ENCODE measurements at places on chromosomes 3 and 15.
A peak's percentile ranks its signal among the peaks of the same experiment; 100 is the strongest.

- DNase-seq: no peak
These were observed 12.0 kb downstream of the EXOSC7 start for GRCh38 chr3:44988073-44988472.

GRCh38 chr15:97045666-97046421 lies 715.3 kb downstream of the NR2F2 start:
- no peak for DNase-seq

GRCh38 chr3:150933473-150933995 lies 28.3 kb upstream of the MINDY4B start:
- no peak for DNase-seq

DNA sequence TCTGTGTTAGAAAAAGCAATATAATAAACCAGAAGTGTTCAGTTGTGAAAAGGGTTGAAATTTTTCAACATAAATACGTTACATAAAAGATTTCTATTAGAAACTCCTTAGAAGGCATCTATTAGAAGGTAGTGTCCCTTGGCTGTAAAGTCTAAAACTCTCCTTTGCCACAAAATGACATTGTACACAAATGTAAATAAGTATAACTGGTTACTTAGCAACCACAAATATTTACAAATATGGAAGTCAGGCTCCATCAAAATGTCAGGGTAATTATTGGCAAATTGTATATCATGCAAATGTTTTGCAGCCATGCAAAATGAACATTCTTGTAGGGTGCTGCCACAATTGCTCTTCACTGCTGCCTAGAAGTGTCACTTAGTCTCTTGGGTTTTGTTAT lies 419.1 kb upstream of the CDIN1 start:
- no peak for DNase-seq

DNA sequence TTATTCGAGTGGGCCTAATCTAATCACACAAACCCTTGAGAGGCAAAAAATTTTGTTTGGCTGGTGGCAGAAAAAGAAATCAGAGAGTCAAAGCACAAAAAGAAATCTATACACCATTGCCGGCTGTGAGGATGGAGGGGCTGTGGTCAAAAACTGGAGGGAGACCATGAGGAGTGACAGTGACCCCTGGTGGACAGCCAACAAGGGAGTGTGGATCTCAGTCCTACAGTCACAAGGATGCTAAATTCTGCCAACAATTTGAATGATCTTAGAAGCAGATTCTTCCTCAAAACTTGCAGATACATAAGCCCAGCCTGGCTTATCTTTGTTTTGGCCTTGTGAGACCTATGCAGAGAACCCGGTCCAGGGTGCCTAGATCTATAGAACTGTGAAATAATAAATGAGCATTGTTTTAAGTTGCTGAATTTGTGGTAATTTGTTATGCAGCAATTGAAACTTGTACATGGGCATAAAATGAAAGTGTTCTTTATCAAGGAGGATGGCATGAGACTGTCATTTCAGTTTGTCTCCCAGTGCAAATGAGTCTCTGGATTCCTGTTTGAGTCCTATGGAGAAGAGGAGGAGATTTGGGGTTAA lies 103.0 kb upstream of the ARHGEF26 start:
- DNase-seq: peak; percentile 90

GRCh38 chr15:36942248-36942827 lies 158.0 kb downstream of the MEIS2 start:
- DNase-seq: no peak

DNA sequence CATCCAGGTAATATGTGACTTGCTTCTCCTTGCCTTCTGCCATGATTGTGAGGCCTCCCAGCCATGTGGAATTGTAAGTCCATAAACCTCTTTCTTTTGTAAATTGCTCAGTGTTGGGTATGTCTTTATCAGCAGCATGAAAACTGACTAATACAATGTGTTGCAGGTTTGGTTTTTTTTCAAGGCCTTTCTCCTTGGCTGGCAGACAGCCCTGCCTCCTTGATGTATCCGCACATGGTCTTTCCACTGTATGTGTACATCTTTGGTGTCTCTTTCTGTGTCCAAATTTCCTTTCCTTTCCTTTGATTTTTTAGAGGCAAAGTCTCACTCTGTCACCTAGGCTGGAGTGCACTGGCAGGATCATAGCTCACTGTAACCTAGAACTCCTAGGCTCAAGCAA lies 260.1 kb downstream of the TUSC7 start:
- no peak for DNase-seq

DNA sequence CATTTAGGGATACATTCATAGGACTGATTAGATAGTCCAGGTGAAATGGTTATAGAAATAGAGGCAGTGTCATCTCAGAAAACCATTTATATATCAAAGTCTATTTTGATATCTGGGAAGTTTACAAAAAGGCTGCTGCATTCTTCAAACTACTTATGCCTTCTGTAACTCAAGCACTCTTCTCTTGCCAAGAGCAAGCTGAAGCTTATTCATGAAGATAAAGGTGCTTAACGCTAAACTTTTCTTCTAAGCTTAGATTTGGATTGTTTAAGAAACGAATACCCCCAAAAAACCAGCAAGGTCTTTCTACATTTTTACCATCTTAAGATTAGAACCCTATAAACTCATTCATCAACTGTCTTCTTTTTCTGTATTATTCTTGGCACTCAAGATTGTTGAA lies 23.3 kb upstream of the USF3 start:
- DNase-seq: no peak

- peak; percentile 91 for DNase-seq
These were observed 53.7 kb downstream of the BDH1 start for GRCh38 chr3:197501879-197502620.

GRCh38 chr3:148789906-148790305 lies 37.7 kb upstream of the CPB1 start:
- no peak for DNase-seq

DNA sequence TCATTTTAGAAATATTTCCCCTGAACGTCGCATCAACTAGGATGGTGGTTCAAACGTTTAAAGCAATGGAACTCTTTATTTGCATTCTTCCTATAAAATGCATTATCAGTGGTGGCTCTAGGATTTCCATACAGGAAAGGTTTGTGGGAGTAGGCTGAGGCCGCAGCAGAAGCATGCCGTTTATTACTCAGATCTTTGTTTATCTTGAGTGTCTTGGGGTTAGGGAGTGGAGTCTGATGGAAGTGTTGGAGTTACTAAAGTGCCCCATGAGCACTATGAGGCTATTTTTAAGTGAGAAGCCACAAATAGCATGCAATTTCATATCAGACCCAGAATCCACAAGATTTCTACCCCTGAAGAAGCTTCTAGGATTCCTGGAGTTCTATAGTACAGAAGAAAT lies 26.2 kb downstream of the ATOSA start:
- DNase-seq: no peak

DNA sequence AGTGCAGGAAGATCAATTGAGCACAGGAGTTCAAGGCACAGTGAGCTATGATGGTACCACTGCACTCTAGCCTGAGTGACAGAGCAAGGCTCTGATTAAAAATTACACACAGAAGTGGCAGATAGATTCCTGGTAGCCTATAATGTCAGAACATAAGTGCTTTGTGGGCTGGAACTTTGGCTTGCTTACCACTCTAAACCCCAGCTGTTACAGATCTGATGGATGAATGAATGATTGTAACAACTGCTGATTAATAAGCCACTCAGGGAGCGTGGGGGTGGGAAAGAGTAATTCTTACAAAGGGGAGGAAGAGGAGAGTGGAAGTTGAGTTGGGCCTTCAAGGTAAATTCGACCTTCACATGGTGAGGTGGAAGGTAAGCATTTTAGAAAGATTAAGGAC lies 40.9 kb upstream of the PTPN23 start:
- DNase-seq: no peak

DNA sequence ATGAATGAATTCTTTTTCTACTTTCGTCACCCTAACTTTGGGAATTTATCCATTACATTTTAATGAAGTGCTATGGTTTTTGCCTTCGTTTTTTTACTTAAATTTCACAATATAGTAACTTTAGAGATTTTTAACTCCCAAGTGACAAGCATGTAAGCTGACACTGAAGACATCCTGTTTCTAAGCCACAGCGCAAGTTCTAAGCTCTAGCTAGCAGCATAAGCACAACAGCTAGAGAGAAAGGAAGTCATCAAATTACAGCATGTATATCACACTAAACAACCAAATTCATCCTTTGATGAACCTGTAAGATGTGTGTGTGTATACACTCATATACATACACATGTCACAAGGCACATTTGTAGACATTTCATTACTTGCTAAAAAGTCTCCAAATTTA lies 119.3 kb downstream of the P3H2 start:
- no peak for DNase-seq

- no peak for DNase-seq
These were observed 1.1 kb upstream of the ACTR8 start for GRCh38 chr3:53883008-53883407.

DNA sequence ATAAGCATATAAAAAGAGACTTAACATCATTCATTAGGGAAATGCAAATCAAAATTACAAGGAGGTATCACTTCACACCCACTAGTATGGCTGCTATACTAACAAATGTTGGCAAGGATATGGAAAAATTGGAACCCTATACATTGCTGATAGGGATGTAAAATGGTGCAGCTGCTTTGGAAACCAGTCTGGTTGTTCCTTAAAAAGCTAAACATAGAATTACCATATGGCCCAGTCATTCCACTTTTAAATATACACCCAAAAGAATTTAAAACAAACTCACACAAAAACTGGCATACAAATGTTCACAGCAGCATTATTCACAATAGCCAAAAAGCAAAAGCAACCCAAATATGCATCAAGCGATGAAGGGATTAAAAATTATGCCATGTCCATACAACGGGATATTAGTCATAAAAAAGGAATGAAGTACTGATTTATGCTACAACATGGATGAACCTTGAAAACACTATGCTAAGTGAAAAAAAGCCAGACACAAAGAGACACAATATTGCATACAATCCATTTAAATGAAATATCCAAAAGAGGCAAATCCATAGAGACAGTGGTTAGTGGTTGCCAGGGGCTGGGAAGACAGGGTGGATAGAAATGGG lies 118.3 kb downstream of the OSBPL10 start:
- DNase-seq: no peak

DNA sequence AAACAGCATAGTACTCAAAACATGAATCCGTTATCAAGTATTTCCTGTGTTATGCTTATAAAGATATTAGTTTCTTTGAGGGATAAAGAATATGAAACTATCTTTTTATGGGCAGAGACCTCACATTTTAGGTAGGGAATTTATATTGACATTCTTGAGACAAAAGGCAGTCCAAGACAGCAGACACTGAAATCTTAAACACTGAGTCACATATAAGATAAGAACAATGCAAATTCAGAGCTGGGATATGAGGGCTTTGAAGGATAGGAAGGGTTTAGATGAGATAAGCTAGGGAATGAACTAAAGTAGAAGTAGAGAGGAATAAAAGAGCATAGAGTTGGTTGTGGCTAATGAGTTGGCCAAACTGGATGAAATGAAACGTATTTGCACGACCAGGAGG lies 58.4 kb downstream of the ASTE1 start:
- no peak for DNase-seq

- peak; percentile 57 for DNase-seq
These were observed 40.4 kb upstream of the CHRNB4 start for GRCh38 chr15:78681281-78682003.

DNA sequence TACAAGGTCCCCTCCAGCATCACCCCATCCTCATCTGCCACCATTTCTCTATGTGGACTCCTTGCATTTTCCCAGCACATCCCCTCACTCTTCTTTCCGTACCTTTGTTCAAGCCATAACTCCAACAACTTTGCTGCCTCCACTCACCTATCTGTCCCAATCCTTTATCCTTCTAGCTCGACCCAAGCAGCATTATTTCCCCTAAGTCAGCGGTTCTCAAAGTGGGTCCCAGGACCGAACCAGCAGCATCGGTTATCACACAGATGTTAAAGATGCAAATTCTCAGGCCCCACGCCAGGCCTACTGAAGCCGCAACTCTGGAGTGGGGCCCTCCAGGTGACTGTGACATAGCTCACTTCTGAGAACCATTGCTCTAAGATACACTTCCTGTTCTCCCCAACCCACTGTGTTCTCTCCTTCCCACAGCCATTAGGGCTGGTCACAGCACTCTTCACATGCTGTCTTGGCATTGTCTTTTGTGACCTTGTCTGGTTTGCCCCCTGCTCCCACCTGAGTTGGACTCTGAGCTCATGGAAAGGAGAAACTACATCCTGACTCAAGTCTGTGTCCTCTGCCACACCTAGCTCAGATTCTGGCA lies 56.2 kb downstream of the AAGAB start:
- no peak for DNase-seq

Measured in endodermal cell (in vitro differentiated cells).